ENCODE measurements at places on chromosomes 7 and 10.

DNA sequence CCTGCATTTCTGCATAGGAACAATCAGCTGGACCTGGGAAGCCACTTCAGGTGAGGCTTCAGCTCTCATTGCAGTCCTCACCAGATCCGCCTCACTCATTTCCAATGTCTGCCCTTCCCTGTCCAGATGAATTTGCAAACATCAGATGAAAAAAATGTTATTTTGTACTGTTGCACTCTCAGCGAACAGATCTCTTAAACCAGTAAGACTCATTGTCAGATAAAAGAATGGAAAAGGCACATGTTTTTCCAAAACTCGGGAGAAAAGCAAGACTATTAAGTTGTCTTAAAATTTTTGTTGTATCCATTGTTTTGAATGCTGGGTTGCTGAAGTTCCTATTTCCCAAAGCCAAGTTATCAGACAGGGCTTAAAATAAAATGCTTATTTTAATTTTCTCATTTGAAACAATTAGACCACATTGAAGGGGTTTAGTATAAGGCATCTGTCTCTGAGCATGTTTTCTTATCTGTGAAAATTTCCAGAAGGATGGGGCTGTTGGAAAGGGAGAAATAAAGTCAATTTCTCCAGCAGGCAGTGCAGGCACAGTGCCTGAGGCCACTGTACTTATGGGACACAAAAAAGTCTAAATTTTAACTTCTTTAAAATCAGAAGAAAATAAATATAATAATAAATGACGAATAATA, 396.8 kb downstream of the KCNMA1 start:
- H3K27ac ChIP-seq, result peak overlapping the region; percentile 36
- no peak overlapping the region for H3K4me3 ChIP-seq
- DNase-seq, result no peak
- no peaks in the 10 kb centered on the region for H3K27me3 ChIP-seq
- H3K36me3 ChIP-seq, result no peaks in the 10 kb centered on the region

DNA sequence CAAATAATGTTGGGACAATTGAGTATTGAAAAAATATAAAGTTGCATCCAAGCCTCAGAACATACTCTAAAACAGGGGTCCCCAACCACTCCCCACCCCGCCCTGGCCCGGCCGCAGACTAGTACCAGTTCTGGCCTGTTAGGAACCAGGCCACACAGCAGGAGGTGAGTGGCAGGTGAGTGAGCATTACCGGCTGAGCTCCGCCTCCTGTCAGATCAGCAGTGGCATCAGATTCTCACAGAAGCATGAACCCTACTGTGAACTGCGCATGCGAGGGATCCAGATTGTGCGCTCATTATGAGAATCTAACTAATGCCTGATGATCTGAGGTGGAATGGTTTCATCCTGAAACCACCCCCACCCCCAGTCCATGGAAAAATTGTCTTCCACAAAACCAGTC, 19.4 kb downstream of the HIPK2 start:
- H3K27ac ChIP-seq, result no peak overlapping the region
- DNase-seq, result no peak

- H3K27me3 ChIP-seq, result no peaks in the 10 kb centered on the region
- no peaks in the 10 kb centered on the region for H3K36me3 ChIP-seq
- H3K4me3 ChIP-seq, result no peak overlapping the region
- H3K4me1 ChIP-seq, result peaks cover 14% of the 10 kb centered on the region
Observed at GRCh38 chr10:124149189-124150042, 56.0 kb upstream of the CHST15 start.

GRCh38 chr10:63083904-63084689, 49.0 kb upstream of the NRBF2 start:
- DNase-seq, result peak; percentile 60
- H3K27ac ChIP-seq, result no peak overlapping the region
- H3K4me3 ChIP-seq, result no peak overlapping the region
- no peaks in the 10 kb centered on the region for H3K27me3 ChIP-seq
- no peaks in the 10 kb centered on the region for H3K36me3 ChIP-seq
- H3K4me1 ChIP-seq, result peaks cover 2% of the 10 kb centered on the region

DNA sequence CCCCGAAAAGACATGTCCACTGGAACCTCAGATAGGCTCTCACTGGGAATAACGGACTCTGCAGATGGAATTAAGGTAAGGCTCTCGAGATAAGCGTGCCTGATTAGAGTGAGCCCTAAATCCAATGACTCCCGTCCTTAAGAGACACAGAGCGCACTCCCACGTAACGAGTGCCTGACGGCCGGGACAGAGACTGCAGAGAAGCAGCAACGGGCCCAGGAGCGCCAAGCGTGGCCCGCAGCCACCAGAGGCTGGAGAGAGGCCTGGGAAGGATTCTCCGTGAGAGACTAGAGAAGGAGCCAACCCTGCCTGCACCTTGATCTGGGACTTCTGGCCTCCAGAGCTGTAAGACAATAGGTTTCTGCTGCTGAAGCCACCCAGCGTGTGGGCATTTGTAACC, 20.0 kb upstream of the TNRC18 start:
- no peak for DNase-seq
- no peak overlapping the region for H3K4me3 ChIP-seq
- H3K4me1 ChIP-seq, result peaks cover 9% of the 10 kb centered on the region
- no peaks in the 10 kb centered on the region for H3K36me3 ChIP-seq

GRCh38 chr10:28180654-28181053, 122.2 kb downstream of the MPP7 start:
- no peak for DNase-seq
- no peaks in the 10 kb centered on the region for H3K27me3 ChIP-seq
- no peak overlapping the region for H3K4me3 ChIP-seq
- no peaks in the 10 kb centered on the region for H3K4me1 ChIP-seq
- no peak overlapping the region for H3K27ac ChIP-seq

DNA sequence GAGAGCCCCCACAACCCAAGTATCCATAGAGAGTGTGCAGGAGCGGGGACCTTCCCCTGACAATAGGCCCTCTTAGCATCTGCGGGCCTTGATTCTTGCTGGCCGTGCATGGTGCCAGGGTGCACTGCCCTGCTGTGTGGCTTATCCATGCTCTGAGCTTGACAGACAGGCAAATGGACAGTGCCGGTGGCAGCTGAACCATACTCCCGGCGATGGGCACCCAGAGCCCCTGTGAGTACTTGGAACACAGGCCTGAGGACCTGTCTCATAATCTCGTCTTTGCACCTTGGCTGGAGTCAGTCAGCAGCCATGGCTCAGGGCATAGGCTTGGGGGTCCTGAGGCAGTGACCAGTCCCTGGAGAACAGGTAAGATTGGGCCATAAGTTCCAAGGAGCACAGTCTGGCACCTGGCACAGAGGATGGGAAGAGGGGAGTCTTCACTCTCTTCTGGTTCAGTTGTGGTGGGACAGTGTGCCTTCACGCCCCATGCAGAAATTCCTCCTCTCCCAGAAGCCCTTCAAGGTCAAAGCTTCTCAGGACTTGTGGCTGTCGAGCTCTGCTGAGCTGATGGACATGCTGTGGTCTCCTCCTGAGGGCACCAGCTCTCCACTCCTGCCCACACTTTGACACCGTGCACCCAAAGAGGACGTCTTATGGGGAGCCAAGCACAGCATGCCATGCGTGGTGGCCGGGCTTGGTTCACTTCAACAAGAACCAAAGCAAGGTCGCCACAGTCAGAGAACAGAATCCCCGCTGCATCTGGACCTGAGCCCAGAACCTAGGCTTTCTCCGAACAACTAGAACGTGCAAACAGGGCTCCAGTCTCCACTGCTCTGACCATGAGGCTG, 59.4 kb upstream of the CAMK2B start:
- no peaks in the 10 kb centered on the region for H3K27me3 ChIP-seq
- no peak for DNase-seq
- no peaks in the 10 kb centered on the region for H3K4me1 ChIP-seq

DNA sequence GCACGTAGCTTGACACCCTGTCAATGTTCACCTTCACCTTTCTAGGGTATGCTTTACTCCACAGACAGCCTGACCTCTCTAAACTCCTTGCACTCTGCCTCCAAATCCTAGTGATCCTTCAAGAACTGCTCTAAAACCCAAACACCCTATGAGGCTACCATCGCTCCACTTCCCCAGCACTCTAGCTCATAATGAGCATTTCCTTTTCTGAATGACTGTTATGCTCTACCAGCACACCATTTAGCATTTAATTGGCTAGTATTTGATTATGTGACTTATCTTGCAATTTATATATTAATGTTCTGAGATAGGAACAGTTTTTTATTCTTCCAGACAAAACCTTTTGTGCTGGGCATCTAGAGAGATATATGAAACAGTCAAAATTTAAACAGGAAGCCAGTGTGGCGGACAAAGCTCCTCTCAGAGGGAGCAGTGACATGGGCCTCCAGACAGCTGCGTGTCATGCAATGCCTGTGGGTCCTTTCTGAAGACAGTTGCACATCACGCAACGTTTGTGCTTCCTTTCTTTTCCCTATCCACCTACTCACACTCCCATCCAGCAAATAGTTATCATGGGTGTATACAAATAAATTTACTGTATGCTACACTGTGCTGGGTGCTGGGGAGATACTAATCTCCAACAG, 86.3 kb downstream of the ALOX5 start:
- no peak overlapping the region for H3K4me3 ChIP-seq
- no peaks in the 10 kb centered on the region for H3K27me3 ChIP-seq
- H3K4me1 ChIP-seq, result no peaks in the 10 kb centered on the region
- no peak overlapping the region for H3K27ac ChIP-seq
- no peak for DNase-seq
- H3K36me3 ChIP-seq, result no peaks in the 10 kb centered on the region

DNA sequence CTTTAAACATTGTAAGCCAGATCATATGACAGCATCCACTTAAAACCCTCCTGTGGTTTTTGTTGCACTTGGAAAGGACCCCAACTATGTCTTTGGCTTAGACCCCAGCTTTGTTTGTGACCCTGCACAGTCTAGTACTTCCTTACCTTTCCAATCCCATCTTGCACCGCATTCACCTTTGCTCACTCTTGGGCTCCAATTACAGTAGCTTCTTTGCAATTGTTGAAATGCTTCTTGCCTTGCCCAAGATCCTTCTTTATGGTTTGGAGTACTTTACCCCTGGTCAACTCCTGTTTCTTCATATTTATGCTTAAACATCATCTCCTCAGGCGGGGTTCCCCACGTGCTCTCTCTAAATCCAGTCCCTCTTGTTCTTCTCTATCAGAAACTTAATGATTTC, 162.6 kb downstream of the PTEN start:
- no peak overlapping the region for H3K27ac ChIP-seq
- no peaks in the 10 kb centered on the region for H3K4me1 ChIP-seq

DNA sequence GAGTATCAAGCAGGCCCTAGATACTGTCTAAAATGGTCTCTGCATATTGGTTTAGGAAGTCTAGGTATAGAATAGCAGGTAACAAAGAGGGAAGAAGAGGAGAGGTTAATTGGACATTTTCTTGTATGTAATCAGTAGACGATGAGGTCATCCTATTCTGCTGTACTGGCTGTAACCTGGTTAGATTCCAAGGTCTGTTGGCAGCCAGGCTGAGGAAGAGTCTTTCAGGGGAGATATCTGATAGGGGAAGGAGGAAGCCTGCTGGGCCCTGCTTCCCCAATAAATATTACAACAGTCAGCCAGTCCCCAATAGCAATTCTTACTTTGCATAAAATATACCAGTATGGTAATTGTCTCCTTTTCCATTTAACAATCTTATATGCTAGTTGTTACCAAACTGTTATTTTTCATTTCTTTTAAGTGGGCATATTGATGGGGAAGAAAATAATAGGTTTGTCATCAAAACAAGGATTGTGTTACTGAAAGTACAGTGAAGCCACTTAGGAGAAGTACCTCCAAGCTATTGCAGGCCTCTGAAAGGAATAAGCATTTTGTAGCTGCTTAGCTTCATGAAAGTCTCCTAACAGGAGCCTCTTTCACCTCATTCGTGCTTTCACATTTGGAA, 186.4 kb downstream of the LRRC4 start:
- DNase-seq, result peak; percentile 55
- no peak overlapping the region for H3K27ac ChIP-seq
- no peaks in the 10 kb centered on the region for H3K27me3 ChIP-seq
- H3K36me3 ChIP-seq, result no peaks in the 10 kb centered on the region

GRCh38 chr10:71725998-71726579, 6.5 kb upstream of the C10orf105 start:
- H3K36me3 ChIP-seq, result no peaks in the 10 kb centered on the region
- H3K27me3 ChIP-seq, result no peaks in the 10 kb centered on the region
- H3K27ac ChIP-seq, result peak overlapping the region; percentile 85
- no peak overlapping the region for H3K4me3 ChIP-seq
- DNase-seq, result no peak

DNA sequence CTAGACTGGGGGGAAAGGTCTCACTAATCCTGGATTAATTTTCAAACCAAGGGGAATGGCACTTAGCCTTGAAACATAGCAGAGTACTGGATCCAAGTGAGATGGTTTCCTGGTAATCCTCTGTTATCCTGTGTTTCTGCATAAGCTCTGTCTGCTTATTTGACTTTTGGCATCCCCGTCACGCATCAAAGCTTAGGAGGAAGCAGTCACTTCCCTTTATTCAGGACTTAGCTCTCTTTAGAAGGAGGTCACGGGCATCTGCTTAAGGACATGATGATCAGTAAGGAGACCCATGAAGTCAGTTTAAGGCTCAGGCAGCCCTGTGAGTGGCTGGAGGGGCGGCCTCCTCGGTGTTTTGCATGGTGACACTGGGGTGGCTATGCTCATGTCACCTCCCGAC, 30.0 kb downstream of the TSPAN15 start:
- no peak overlapping the region for H3K27ac ChIP-seq
- no peak overlapping the region for H3K4me3 ChIP-seq
- DNase-seq, result no peak
- peaks cover 2% of the 10 kb centered on the region for H3K4me1 ChIP-seq
- H3K36me3 ChIP-seq, result no peaks in the 10 kb centered on the region
- H3K27me3 ChIP-seq, result no peaks in the 10 kb centered on the region

GRCh38 chr10:119821182-119821581, 51.5 kb downstream of the MCMBP start:
- DNase-seq, result no peak
- H3K4me1 ChIP-seq, result no peaks in the 10 kb centered on the region
- H3K27me3 ChIP-seq, result no peaks in the 10 kb centered on the region
- no peak overlapping the region for H3K27ac ChIP-seq

DNA sequence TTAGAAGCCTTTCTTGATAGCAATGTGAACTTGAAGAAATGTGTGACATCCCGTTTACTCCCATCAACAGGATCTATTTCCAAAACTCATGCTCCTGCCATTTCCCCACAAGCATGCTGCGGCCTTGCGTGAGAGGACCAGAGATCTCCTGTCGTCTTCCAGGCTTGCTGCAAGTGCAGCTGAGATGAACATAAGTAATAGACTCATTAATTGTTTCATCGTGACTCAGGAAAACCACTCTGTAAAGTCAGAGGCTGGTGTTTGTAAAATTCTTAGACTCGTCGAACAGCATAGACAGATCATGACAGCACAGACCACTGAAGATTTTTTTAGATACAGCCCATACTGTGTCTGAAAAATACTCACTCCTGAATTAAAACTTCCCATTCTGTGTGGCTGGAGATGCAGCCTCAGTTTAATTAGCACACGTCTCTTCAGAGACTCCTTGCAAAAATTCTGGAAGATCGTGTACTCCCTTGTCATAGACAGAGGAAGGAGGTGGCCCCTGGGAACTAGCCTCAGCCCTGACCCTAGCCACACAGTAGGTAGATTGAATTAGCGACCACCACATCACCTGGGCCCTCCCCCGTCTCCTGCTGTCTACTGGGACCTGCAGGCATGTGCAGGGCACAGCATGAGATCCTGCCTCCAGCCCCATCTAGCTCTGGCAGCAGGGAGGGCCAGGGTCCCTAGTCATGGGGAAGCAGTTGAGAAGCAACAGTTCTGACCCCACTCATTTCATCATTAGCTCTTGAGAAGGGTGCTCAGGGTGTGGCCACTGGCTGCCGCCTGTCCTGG, 226.0 kb downstream of the CELF2 start:
- peak overlapping the region; percentile 56 for H3K27ac ChIP-seq
- no peaks in the 10 kb centered on the region for H3K36me3 ChIP-seq
- H3K4me3 ChIP-seq, result no peak overlapping the region
- no peak for DNase-seq
